Mucosa of gallbladder (tissue), 1 donor: ENCODE measurements at places on chromosomes 2 and 18. TPM values are rescaled to one million over a fixed set of nuclear protein-coding genes. Genes with fewer than 3 reads are reported as not detected.

C2orf78 gene
- total RNA-seq = not detected

TMEM17 gene
- total RNA-seq = 3.3 TPM

SP9 gene
- total RNA-seq = not detected

GRCh38 chr2:23330214-23330613 is 54.8 kb upstream of the KLHL29 start:
- DNase-seq = no peak

DHRS9 gene
- 2.0 TPM for total RNA-seq

NLRC4 gene
- 1.9 TPM for total RNA-seq

UGT1A3 gene
- 0.86 TPM for total RNA-seq

DAW1 gene
- total RNA-seq = not detected

GRCh38 chr2:102895376-102895775 is 133.5 kb downstream of the TMEM182 start:
- DNase-seq = no peak

DNA sequence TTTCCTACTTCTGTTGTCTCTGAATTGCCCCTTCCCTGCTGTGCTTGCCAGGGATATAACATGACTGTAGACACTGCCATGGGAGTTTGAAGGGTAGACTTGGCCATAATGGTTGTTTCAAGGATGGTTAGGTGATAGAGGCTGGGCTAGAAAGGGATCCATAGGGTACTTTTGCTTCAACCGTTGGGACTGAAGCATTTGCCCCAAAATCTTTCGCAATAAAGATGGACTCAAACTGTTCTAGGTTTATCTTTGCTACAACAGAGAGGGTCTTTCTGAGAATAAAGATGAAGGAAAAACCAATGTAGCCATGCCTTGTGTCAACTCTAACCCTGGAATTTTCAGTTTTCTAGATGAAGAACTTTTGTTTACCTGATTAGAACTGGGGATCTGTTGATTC is 27.2 kb downstream of the MSGN1 start:
- DNase-seq = no peak
